ENCODE measurements at places on chromosomes 6 and 20.
A peak's percentile ranks its signal among the peaks of the same experiment; 100 is the strongest.

GRCh38 chr20:46195264-46196036, 77.3 kb downstream of the CD40 start:
- no peak for DNase-seq

GRCh38 chr6:84150705-84151104, 76.7 kb downstream of the CEP162 start:
- DNase-seq, result no peak

DNA sequence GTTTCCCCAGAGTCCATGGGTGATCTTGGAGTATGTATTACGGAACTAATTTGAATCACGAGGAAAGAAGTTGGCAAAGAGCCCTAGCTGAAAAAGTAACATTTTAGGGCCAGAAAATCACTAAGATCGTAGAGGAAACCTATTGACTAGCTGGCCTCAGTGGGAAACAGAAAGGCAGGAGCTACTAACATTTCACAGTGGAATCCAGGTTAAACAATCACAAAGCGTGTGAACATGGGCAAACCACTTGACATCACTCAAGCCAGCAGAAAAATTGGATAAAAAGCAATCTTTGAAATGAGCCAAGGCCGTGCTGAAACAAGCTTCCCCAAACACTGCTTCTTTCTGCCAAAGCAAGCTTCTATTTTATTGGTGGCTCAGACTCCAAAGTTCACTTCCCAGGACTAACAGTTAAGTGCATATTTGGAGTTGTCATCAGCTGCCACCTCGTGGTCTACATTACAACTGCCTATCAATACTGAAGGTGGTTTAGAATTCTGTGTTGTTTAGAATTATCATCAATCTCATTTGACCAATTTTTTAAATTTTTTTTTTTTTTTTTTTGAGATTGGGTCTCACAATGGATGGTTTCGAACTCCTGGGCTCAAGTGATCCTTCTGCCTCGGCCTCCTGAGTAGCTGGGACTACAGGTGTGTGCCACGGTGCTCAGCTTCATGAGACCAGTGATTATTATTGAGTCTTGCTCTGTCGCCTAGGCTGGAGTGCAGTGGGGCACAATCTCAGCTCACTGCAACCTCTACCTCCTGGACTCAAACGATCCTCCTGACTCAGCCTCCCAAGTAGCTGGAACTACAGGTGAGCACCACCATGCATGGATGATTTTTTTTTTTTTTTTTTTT, 10.6 kb downstream of the RPS10 start:
- peak; percentile 68 for DNase-seq

DNA sequence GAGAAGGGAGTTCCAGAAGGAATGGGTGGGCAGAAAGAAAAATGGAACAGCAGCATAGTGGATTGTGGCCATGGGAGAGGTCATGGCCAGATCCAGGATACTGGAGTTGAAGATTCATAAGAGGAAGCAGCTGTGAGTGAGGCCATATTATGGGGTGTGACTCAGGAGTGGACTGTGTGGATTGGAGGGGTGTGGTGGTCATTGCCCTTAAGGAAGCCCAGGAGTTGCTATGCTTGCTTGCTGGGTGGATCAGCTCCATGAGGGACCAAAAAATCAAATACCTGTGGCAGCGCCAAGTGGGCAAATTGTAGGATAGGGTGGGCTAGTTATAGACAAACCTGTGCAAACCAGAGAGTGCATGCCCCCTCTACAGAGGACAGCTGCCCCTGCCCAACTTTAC, 18.3 kb downstream of the LRRC1 start:
- DNase-seq, result no peak

DNA sequence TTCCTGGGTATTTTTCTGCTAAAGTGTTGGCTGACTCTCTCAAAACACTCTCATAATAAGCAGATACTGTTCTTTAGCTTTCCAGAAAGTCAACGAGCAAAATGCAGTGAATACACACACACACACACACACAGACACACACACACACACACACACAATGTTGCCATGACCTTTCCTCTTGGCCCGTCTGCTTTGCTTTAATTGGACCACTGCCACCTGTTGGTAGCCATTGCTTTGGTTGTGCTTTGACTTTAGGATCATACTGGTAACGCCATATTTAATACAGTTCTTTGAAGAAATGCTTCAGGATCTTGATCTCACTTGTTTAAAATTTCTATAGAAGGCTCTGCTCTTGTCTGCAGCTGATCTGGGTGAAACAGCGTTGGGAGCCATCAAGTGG, 4.4 kb downstream of the FIG4 start:
- DNase-seq, result peak; percentile 25

DNA sequence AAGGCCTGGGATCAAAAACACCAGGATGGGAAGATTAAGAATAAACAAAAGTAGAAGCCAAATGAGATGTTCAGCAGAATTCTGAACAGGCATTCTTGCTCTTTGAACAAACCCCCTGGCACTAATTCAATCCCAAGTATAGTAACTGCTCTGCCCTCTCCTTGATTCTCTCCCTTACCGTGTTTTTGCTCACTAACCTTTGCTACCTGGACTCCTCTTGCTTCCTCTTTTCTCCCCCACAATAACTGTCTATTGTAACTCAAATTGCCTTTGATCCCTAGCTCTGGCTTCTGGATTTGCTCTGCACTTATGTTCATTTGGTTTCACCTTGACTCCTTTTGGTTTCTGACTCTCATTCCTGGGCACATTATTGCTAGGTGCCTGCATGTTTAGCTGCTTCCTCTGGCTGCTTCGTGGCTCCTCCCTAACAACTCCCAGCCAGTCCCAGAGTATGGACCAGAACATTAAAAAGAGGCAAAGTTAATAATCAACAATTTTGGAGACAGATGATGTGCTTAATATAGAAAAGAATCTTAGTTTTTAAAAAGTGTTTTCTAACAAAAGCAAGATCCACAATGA, 65.4 kb upstream of the PHIP start:
- DNase-seq, result no peak

- DNase-seq, result no peak
These were observed 3.8 kb upstream of the ARFGAP1 start for GRCh38 chr20:63268671-63269439.

- DNase-seq, result no peak
These were observed 616.9 kb upstream of the MAN1A1 start for GRCh38 chr6:119966484-119966883.

GRCh38 chr6:111978532-111979149, 75.3 kb upstream of the CCN6 start:
- no peak for DNase-seq

GRCh38 chr20:6490849-6491248, 276.6 kb upstream of the BMP2 start:
- DNase-seq, result no peak

GRCh38 chr20:1341561-1342265, 12.8 kb upstream of the SDCBP2 start:
- DNase-seq, result no peak

DNA sequence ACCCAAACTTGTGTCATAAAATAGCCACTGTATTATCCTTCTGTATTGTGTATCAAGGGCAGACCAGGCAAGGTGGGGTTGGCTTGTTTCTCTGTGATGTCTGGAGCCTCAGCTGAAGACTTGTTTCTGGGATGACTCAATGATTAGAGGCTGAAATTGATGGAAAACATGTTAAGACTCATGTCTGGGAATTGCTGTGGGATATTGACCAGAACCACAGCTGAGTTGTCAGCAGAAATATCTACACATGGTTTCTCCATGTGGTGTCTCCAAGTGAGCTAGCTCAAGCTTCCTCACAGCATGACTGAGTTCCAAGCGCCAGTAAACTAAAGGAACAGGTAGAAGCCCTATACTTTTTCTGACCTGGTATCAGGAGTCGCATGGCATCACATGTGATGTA, 128.5 kb upstream of the SYNDIG1 start:
- no peak for DNase-seq

GRCh38 chr6:28134716-28135115, 7.0 kb upstream of the ZKSCAN8 start:
- DNase-seq, result no peak

- DNase-seq, result no peak
These were observed 148.4 kb upstream of the FOXA2 start for GRCh38 chr20:22732751-22733150.

DNA sequence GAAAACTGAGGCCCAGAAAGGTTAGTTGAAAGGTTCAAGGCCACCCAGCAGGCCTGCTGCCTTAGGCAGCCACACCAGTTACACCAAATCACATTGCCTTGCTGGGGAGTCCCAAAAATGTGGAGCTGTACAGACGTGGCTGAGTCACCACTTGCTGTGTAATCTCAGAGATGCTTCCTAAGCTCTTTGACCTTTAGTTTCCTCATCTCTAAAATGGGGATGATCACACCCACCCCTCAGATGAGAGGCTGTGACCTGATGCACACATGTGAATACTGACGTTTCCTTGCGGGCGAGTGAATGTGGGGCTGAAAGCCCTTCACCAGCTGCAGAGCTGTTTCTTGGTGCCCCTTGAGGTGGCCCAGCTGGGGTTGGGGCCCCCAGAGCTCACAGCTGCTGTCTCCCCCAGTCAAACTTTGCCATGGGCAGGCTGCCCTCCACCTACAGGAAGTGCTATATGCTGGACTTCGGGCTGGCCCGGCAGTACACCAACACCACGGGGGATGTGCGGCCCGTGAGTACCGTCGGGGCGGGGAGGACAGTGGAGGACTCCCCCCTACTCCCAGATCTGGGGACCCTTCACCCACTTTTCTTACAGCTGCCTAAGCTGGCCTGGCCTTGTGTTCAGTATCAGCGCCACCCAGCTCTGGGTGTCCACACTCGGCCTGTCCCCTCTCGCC, 11.0 kb downstream of the TTBK1 start:
- DNase-seq, result no peak

GRCh38 chr20:44217342-44218092, 6.9 kb upstream of the OSER1 start:
- peak; percentile 79 for DNase-seq

- no peak for DNase-seq
These were observed 23.3 kb downstream of the EDN1 start for GRCh38 chr6:12313306-12313991.

DNA sequence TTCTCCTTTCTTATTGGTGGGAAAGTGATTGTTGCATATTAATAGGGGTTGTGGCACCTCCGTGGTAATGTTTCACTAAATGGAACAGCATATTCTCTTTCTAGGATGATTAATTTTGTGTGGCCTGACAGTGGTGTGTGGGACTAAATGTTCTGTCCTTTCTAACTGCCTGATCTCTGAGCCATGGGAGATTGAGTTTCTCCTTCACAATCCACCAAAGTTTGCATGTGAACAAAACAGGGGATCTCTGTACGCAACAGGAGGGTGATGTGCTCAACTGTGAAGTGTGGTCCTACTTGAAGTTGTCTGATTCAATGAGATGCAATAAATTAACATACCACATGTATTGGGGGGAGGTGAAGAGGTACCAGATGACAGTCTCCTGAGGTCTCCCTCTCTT, 19.3 kb downstream of the BCAS1 start:
- DNase-seq, result no peak

GRCh38 chr6:107729098-107729497, 95.0 kb downstream of the SCML4 start:
- no peak for DNase-seq

DNA sequence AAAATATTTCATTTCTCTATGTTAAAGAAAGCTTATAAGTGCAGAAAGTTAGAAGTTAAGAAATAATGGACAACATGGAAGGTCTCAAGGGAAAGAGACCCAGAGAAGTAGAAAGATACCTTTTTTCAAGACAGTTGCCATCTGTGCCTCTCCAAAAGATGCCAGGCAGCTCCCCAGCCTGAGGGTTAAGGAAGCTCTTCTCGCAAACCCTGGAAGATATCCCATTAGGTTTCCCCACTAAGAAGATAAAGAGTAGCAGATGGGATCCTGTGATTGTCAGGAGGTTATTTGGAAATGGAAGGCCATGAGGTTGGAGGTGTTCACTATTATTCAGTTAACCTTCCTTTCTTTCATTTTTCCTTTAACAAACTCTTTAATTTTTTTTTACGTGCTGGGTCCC, 110.1 kb upstream of the SIM1 start:
- DNase-seq, result no peak

DNA sequence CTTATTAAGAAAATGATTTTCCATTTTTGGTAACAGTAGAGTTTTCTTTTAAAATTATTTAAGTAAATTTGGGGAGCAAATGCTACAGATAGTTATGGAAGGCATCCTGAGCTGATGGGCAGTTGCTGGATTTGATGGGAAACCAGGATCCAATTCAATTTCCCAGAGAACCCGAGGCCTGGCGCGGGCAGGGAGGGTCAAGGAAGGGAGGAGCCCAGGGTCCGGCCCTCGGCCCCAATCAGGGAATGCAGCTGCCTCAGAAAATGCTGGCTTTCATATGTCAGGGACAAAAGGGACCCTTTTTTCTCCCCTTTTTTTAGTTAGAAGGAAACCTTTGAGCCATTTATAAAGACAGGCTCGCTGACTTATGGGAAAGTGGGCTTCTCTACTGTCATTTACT, 42.1 kb downstream of the CTCFL start:
- DNase-seq, result no peak

DNA sequence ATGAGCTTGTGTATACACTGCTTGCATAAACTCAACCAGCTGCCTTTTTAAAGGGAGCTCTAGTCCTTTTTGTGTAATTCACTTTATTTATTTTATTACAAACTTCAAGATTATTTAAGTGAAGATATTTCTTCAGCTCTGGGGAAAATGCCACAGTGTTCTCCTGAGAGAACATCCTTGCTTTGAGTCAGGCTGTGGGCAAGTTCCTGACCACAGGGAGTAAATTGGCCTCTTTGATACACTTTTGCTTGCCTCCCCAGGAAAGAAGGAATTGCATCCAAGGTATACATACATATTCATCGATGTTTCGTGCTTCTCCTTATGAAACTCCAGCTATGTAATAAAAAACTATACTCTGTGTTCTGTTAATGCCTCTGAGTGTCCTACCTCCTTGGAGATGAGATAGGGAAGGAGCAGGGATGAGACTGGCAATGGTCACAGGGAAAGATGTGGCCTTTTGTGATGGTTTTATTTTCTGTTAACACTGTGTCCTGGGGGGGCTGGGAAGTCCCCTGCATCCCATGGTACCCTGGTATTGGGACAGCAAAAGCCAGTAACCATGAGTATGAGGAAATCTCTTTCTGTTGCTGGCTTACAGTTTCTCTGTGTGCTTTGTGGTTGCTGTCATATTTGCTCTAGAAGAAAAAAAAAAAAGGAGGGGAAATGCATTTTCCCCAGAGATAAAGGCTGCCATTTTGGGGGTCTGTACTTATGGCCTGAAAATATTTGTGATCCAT, 15.3 kb downstream of the TNFAIP3 start:
- DNase-seq, result no peak

GRCh38 chr6:31573239-31574105, 1.4 kb downstream of the LTA start:
- no peak for DNase-seq

DNA sequence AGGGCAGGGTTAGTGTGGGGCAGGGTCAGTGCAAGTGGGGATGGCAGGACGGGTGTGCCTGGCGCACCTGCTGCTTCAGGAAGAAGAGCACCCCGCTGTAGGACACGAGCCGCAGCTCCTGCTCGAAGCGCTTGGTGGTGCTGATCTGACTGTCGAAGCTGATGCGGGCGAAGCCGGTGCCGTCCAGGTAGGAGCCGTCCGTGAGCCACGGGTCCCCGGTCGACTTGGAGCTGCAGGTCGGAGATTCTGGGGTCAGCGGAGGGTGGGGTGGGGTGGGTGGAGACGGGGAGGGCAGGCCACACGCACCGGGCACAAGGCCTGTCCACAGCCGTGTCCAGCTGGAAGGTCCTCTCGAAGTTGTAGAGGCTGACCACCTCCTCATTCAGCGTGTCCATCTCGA, 10.2 kb downstream of the ADRM1 start:
- DNase-seq, result no peak

- DNase-seq, result no peak
These were observed 120.5 kb downstream of the MAP3K7 start for GRCh38 chr6:90466154-90466940.
